ENCODE measurements at places on chromosomes 11 and 22.

DNA sequence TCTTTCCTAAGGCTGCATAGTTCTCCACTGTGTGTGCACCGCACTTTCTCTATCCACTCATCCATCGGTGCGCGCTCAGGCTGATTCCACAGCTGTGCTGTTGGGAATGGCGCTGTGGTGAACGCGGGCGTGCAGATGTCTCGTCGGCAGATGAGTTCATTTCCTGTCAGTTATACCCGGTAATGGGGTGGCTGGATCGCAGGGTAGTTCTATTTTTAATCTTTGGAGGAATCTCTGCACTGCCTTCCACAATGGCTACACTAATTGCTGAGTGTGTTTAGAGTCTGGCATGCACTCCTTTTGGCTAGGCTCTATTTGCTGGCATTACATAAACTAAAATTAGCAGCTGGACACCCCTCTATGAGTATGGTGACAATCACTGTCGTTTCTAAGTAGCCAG, 27.9 kb upstream of the KRTAP5-7 start:
- DNase-seq = no peak

- peak; percentile 57 for DNase-seq
Measured at GRCh38 chr11:12723421-12724300, 49.4 kb downstream of the TEAD1 start.

DNA sequence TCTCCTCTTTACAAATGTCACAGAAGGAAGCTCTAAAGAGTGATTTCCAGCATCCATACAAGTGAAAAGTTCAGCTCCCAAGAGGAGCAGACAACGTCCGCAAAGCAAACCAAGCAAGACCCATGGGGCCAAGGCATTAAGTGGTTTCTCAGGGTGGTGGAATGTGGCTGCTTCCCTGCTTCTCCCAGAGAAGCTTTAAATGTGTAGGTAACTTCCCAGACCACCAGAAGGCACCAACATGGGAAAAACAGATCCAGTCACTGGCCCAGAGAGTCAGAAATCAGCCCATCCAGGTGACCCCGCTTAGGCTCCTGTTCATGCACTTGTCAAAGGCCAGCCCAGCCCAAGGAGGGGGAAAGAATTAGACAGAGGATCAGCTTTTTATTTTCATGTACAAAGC, 13.3 kb upstream of the PHF21A start:
- peak; percentile 24 for DNase-seq

DNA sequence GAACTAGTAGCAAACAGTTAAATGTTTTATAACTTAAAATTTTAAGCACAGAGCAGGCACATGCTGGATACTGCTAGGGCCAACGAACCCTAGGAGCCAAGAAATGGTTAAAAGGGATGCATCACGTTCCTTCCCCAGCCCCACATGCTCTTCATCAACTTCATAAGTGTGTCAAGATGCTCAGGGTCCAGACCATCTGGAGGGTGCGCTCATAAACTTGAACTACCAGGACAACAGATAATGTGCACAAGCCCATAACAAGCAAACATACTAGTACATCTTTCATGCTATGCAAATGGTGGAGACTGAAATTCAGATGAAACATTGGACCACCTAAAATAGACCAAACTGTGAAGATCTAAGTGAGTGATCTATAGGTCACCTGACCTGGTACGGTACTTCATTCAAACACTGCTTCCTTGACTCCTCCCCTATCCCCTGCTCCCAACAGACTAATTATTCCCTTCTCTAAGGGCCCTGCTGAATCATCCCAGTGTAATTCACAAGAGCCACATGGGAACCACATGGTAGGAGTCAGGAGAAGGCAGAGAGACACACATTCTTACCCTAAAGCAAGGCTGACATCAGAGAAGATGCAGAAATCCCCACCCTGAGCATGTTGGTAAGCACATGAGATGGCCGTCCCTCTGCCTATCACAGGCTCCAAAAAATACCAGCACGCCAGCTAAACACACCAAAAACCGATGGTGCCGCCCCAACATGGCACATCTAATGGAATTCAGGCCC, 83.9 kb downstream of the ETS1 start:
- DNase-seq = peak; percentile 97

DNA sequence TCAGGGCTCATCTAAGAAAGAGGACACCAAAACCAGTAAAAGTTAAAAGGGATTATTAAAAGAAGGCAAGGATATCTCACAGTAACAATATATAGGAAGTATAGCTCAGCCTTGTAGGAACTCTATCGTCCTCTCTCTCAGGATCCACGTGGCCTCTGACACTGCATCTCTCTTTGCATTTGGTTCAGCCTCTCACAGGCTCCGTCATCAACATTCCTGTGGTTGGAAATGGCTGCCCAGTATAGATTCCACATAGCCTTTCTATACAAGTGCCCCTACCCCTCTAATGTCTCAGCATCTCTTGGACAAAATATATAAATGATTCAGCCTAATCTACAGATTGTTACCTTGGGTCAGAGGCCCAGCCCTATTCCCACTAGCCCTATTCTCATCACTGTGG, 101.3 kb upstream of the DBX1 start:
- peak; percentile 34 for DNase-seq

GRCh38 chr11:74933765-74934164, 15.1 kb downstream of the XRRA1 start:
- DNase-seq = no peak

GRCh38 chr22:50260801-50261614, 475 bp downstream of the MAPK12 start:
- DNase-seq = peak; percentile 73

DNA sequence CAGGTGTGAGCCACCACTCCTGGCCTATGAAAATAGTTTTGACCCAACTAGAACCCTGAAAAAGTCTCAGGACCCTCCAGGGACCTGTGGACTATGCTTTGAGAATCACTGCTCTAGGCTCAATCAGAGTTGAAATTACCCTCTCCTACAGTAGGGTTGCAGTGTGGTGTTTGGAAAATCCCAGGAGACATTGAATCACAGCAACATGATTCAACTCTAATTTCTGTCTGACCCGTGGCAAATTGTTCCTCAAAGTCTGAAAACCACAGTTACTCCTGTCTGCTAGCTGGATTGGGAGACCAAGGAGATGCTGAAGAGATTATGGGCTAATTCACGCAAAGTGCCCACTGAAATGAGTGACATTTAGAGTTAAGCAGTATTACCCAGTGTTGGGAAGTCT, 5.4 kb upstream of the MTMR3 start:
- peak; percentile 78 for DNase-seq

GRCh38 chr11:13224324-13224723, 53.3 kb upstream of the BMAL1 start:
- no peak for DNase-seq

DNA sequence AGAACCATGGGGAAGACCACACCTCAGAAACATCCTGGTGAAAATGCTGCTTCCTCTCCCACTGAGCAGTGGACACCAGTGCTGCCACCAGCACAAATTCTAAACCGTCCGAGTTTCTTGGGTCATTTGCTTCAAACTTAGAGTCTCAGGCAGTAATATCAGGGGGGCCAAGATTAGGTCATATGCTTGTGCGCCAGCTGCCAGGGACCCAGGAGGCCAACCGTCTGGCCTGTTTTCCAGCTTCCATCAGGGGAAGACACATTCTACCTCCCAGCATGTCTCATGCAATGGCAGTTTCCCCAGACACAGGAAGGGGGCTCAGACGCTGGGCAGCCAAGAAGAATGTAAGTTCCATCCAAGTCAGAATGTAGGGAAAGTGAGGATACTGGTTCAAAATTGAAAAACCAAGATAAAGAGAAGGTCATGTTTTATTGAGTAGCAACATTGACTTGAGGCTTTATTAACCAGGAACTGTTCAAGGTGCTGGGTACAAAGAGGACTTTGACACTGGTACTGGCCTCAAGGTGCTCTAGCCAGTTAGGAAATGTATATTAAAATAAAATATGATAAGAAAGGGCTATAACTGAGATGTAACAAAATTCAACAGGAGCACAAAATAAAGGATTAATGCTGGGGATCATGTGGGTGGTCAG, 59.7 kb upstream of the EED start:
- no peak for DNase-seq

DNA sequence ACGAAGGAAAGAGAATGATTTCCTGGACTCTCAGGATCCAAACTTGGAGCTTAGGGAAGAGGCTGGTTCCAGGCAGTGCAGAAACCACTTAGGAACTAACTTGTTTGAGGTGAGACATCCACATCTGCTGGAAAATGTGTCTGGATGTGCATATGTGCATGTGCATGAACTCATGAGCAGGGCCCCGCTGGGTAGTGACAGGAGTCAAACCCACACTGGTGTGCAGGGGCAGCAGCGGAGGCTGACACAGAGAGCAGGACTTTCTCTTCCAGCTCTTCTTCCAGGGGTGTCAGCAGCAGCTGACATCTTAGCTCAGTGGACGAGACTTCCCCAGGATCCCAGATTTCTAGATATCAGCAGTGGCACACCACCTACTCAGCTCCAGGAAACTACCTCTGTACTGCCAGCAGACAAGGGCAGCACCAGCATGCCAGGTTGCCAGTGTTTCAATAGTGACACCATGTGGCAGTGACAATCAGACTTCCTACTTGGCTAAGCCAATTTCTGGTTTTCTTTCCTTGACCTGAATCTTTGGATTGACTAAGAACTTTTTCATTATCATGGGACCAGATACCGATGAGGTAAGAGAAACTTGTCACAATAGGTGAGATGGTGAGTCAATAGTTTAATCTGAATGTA, 227.5 kb upstream of the ZC3H12C start:
- DNase-seq = peak; percentile 17

GRCh38 chr11:75571625-75572024, 9.6 kb downstream of the SERPINH1 start:
- DNase-seq = no peak

DNA sequence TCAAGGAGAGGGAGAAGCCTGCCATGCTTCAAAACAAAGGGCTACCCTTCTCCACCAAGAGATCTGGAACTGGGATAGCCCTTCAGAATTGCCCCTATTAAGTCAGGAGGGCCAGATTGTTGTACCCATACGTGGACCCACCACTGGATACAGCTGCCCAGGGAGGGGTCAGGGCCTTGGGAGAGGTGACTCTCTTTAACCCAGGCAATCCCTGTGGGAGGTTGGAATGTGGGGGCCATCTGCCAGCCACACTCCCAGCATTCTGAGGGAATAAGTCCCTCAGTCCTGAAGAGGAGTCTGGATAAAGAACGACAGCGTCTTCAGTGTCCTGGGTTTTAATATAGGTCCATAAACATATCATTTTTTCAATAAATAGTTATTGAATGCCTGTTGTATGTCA, 588.2 kb upstream of the TENM4 start:
- DNase-seq = no peak

DNA sequence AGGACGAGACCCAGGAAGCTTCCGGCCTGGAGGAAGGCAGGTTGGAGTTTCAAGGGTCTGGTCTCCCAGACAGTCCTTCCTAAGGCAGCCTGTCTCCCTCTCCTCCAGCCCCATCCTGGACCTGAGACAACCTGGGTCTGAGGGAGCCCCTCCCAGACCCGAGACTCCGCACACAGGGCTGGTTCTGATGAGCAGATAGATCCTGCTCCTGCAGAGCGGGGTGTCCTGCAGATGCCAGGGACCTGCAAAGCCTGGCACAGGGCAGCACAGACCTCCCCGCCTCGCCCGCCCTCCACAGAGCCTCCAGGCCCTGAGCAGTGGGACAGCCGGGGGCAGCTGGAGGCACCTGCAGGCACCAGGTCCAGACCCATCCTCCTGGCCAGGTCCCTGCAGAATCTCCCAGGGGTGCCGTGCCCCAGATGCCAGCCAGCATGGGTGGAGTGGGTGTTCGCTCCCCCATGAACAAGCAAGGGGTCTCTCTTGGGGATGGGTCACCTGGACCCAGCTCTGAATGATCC, 7.8 kb downstream of the PIM3 start:
- no peak for DNase-seq

DNA sequence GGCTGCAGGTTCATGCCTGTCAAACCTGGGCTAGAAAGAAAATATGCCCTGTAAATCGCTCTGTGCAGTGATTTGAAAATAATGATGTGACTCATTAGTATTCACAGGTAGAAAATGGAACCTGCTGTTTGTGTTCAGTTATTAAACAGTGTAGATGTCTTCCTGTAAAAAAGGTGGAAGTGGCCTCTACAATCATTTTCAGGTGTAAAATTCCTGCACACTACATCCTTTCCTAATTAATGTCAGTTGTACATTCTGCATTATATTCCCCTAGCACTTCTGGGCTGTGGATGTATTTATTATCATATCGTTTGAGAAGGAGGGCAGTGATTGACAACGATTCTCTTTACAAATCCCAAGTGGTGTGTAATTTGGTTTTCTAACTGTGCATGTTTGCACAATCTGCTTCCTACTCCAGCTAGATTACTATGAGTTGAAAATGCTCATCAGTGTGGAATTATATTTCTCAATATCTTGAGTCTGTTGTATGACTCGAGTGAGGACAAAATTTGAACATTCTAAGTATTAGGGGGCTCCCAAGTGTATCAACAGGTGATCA, 454.0 kb upstream of the DDI1 start:
- no peak for DNase-seq

DNA sequence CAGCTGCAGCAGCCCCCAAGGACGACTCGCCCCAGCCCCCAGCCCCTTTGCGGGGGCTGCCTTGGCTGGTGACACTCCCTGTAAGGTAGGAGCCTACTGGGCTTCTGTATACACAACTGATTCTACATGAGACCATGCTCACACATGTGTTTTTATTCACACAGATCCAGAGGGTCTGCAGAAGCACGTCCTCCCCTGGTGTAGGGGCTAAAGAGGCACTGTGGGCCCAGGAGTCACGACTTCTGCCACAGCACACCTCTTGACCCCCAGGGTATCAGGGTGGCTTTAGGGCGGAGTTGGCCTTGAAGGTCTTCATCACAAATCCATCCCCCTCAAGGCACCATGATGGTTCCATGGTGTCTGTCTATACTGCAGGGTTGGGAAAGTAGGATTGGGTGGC, 931.2 kb downstream of the TBC1D22A start:
- DNase-seq = no peak

GRCh38 chr11:74257959-74258553, 53.4 kb downstream of the P4HA3 start:
- DNase-seq = peak; percentile 56

GRCh38 chr22:26921726-26922125, 264.3 kb downstream of the MIAT start:
- no peak for DNase-seq

DNA sequence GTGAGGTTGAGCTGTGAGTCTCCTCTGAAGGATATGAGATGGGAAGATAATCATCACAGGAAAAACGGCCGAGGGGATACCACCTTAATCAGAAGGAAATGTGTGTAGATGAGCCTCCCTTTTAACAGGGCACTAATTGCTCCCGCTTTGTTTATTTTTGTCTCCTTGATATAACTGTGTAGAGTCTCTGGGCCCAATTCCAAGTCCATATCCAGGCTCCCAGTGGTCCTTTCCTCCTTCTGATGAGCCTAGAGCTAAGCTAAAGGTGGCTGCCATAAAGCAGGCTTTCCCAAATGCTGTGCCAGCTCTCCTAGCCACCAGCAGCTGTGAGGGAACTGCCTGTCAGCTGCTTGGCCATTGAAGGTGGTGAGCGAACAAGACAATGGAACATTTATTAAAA, 17.1 kb upstream of the CCDC90B start:
- DNase-seq = no peak

- peak; percentile 54 for DNase-seq
Measured at GRCh38 chr11:58788355-58789023, 56.0 kb downstream of the GLYATL2 start.

GRCh38 chr22:49408102-49408836, 419.4 kb downstream of the BRD1 start:
- DNase-seq = peak; percentile 30

Data from fibroblast of skin of back (primary cell).